ENCODE measurements at places on chromosomes 3 and 15. TPM values are rescaled to one million over a fixed set of nuclear protein-coding genes. Genes with fewer than 3 reads are reported as not detected.

DNA sequence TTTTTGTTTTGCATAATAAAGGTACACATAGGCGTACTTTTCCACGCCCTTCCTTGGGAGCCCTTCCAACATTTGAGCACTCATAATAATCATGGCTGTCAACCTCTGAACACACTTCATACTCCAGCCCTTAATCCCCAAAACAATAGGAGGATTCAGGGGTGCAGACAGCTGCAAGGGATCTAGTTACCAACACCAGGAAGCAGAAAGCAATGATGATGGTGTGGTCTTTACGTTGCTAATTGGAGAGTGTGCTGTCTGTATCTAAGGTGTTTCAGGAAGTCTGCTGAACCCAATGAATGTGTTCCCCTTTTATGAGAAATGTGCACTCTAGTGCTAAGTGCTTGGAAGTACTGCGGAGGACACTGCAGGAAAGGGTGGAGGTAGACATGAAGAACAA is 60.3 kb upstream of the PDZRN3 start:
- no peak overlapping the region for H3K4me3 ChIP-seq
- no peak overlapping the region for H3K27ac ChIP-seq
- H3K36me3 ChIP-seq = no peaks in the 10 kb centered on the region
- no peak for DNase-seq
- no peaks in the 10 kb centered on the region for H3K27me3 ChIP-seq

- DNase-seq = no peak
- peaks cover 23% of the 10 kb centered on the region for H3K36me3 ChIP-seq
- no peak overlapping the region for H3K27ac ChIP-seq
These were observed 2.4 kb downstream of the PLXNA1 start for GRCh38 chr3:126985132-126985985.

DNA sequence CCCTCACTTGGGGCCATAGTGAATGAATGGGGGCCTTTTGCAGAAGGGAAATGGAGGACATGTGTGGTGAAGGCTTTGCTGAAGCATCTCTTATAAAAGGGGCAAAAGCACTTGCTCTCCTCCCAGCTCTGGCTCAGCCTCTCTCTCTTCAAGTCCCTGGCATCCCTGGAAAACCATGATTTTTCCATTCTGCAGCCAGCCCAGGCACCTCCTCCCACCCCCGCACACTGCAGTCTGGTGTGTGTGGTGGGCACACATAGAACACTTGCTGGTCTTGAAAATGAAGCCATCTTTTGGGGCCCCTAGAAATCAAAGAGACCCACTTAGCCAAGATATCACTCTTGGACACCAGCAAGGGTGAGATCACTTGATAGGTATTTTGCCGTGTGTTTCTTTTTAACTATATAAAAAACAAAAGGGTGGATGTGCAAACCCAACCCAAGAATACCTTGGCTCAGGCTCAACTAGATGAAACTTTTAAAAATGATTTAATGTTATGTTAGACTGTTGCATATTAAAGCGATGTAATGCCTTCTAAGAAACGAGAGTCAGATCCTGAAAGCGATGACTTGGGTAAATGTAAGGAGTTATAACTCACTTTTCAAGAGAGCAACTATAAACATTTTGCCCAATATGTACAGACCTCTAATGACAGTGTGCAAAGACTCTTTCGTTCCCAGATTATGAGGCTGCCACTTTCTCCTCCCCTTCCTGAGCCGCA is 16.4 kb upstream of the ALDH1A3 start:
- H3K4me1 ChIP-seq = peaks cover 13% of the 10 kb centered on the region
- H3K4me3 ChIP-seq = no peak overlapping the region

Gene ATXN7
- 33.7 TPM for total RNA-seq

- DNase-seq = no peak
- H3K4me3 ChIP-seq = no peak overlapping the region
- H3K4me1 ChIP-seq = peaks cover 23% of the 10 kb centered on the region
These were observed 36.3 kb downstream of the CCNL1 start for GRCh38 chr3:157123621-157124020.

Gene SCAANT1
- total RNA-seq = not detected

Gene ITIH4
- total RNA-seq = 7.6 TPM

- H3K36me3 ChIP-seq = no peaks in the 10 kb centered on the region
- peaks cover 35% of the 10 kb centered on the region for H3K27me3 ChIP-seq
- no peaks in the 10 kb centered on the region for H3K4me1 ChIP-seq
- no peak overlapping the region for H3K27ac ChIP-seq
These were observed 556 bp downstream of the PEX5L start for GRCh38 chr3:180036092-180036670.

Gene RBP2
- total RNA-seq = not detected

Gene MKRN2OS
- total RNA-seq = not detected

DNA sequence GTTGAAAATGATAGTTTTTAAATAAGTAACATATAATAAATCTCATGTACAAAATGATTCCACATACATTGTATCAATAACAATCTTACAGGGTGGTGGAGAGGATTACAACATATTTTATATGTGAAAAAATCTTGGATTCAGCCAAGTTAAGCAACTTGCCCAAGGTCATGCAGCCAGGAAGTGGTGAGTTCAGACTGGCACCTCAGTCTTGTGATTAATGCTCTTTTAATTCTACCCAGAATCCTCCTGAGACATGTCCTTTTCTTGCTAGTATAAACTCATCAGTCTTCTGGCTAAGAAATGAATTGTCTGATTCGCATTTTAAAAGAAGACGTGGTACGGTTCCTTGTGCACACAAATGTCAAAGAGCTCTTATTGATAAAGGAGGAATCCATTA is 4.5 kb upstream of the MYRIP start:
- H3K4me3 ChIP-seq = no peak overlapping the region
- H3K36me3 ChIP-seq = no peaks in the 10 kb centered on the region
- H3K4me1 ChIP-seq = no peaks in the 10 kb centered on the region
- H3K27me3 ChIP-seq = peaks cover 8% of the 10 kb centered on the region
- DNase-seq = no peak

GRCh38 chr15:42494998-42495360 is 455 bp upstream of the SNAP23 start:
- H3K4me1 ChIP-seq = peaks cover 60% of the 10 kb centered on the region
- H3K27me3 ChIP-seq = no peaks in the 10 kb centered on the region
- peak overlapping the region; percentile 94 for H3K27ac ChIP-seq
- H3K36me3 ChIP-seq = no peaks in the 10 kb centered on the region

Gene PLA2G4D
- not detected for total RNA-seq

DNA sequence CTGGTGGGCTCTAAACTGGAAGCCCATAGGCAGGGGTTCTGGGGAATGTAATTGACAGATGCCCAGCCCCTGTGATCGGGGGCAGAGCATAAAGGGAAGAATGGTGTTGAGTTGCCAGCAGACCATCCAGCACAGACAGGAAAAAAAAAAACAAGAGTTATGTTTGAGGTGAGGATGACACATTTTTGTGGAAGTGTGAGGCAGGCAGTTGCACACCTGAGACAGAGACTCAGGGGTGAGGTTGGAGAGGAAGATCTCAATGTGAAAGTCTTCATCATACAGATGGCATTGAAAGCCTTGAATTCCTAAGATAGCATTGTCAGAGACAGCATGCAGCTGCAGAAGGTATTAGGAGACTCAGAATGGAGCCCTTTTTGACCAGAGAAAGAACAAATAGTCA is 18.6 kb upstream of the ST8SIA2 start:
- no peaks in the 10 kb centered on the region for H3K4me1 ChIP-seq
- no peaks in the 10 kb centered on the region for H3K36me3 ChIP-seq
- no peak overlapping the region for H3K4me3 ChIP-seq

GRCh38 chr3:31142543-31142942 is 248.1 kb upstream of the GADL1 start:
- H3K4me1 ChIP-seq = no peaks in the 10 kb centered on the region
- DNase-seq = no peak
- H3K36me3 ChIP-seq = no peaks in the 10 kb centered on the region
- H3K4me3 ChIP-seq = no peak overlapping the region
- no peak overlapping the region for H3K27ac ChIP-seq
- H3K27me3 ChIP-seq = no peaks in the 10 kb centered on the region

- H3K4me3 ChIP-seq = no peak overlapping the region
- no peaks in the 10 kb centered on the region for H3K4me1 ChIP-seq
- H3K27ac ChIP-seq = no peak overlapping the region
- DNase-seq = no peak
These were observed 9.8 kb downstream of the HOMER2 start for GRCh38 chr15:82942691-82943090.

GRCh38 chr3:159765030-159765859 is 223.4 kb upstream of the IL12A start:
- H3K36me3 ChIP-seq = no peaks in the 10 kb centered on the region
- peaks cover 10% of the 10 kb centered on the region for H3K4me1 ChIP-seq
- H3K27me3 ChIP-seq = no peaks in the 10 kb centered on the region
- peak overlapping the region; percentile 85 for H3K4me3 ChIP-seq
- H3K27ac ChIP-seq = peak overlapping the region; percentile 72

- peaks cover 22% of the 10 kb centered on the region for H3K4me1 ChIP-seq
- H3K36me3 ChIP-seq = no peaks in the 10 kb centered on the region
- DNase-seq = peak; percentile 46
- no peaks in the 10 kb centered on the region for H3K27me3 ChIP-seq
- no peak overlapping the region for H3K27ac ChIP-seq
These were observed 30.6 kb downstream of the SLC28A1 start for GRCh38 chr15:84914909-84915605.

GRCh38 chr3:37577697-37578096 is 284.0 kb upstream of the CTDSPL start:
- peaks cover 4% of the 10 kb centered on the region for H3K4me1 ChIP-seq
- no peaks in the 10 kb centered on the region for H3K27me3 ChIP-seq

- no peaks in the 10 kb centered on the region for H3K36me3 ChIP-seq
- no peak for DNase-seq
- H3K27ac ChIP-seq = no peak overlapping the region
- H3K4me1 ChIP-seq = no peaks in the 10 kb centered on the region
These were observed 70.5 kb upstream of the SLC4A7 start for GRCh38 chr3:27554706-27555105.

- DNase-seq = peak; percentile 19
- no peaks in the 10 kb centered on the region for H3K4me1 ChIP-seq
- no peak within 1 kb of the TSS for H3K27ac ChIP-seq
These were observed at the start of gene SPESP1 for GRCh38 chr15:68930268-68931022. Gene SPESP1 (plus strand): TSS chr15:68930525. CDS start chr15:68930654, 129 bp downstream.

DNA sequence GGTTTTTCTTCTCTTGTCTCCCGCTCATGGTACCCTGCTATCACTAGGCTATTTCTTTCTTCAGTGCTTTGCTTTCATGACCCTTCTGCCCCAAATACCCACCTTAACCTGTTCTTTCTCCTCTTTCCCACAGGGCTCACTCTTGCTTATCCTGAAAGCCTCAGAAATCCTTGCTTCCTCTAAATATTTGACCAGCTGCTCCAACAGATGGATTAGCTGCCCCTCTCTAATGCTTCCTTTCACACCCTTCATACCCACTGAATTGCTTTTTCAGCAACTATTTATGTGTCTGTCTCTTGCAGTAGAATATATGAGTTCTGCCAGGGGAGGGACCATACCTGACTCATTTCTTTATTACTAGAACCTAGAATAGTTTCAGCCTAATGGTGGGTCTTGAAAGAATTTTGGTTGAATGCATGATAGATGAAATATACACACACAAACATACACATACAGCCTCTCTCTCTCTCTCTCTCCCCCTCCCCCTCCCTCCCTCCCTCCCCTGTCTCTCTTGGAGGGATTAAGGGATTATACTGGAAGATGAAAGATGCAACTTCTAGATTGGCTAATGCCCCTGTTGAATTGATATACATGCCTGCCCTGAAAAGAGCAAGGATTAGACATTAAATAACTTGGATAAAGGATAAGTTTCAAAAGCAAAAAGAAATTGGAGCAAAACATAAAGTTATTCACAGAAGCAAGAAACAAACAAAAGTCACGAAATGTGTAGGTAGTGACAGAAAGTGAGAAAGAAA is 95.0 kb upstream of the GADL1 start:
- H3K27me3 ChIP-seq = no peaks in the 10 kb centered on the region
- no peak for DNase-seq
- no peak overlapping the region for H3K4me3 ChIP-seq
- H3K4me1 ChIP-seq = no peaks in the 10 kb centered on the region
- H3K36me3 ChIP-seq = no peaks in the 10 kb centered on the region

DNA sequence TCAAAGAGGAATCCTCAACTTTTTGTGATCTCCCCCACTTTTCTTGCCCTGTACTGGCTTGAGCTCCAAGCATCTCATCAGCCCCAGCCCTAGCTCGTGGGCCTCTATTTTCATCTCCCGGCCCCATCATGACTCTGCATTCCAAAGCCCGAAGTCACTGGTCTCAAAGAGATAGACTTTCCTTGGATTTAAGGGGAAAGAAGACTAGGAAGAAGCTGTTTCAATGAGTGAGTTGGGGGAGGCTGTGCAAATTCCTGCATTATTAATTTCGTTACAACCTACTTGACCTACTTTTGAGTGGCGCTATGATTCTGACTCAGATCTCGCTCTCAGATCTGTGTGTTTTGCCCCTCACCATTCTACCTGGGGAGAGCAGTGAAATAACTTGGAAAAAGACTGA is 266.6 kb upstream of the TBL1XR1 start:
- DNase-seq = no peak
- no peaks in the 10 kb centered on the region for H3K36me3 ChIP-seq
- H3K4me3 ChIP-seq = no peak overlapping the region
- H3K27ac ChIP-seq = no peak overlapping the region
- no peaks in the 10 kb centered on the region for H3K4me1 ChIP-seq

- peak; percentile 6 for DNase-seq
- H3K36me3 ChIP-seq = no peaks in the 10 kb centered on the region
- H3K27me3 ChIP-seq = peaks cover 13% of the 10 kb centered on the region
These were observed 3.6 kb downstream of the PRSS50 start for GRCh38 chr3:46713898-46714552.

- no peaks in the 10 kb centered on the region for H3K36me3 ChIP-seq
- no peak for DNase-seq
- no peaks in the 10 kb centered on the region for H3K4me1 ChIP-seq
- H3K4me3 ChIP-seq = no peak overlapping the region
- H3K27ac ChIP-seq = no peak overlapping the region
These were observed 182.9 kb downstream of the IL5RA start for GRCh38 chr3:2927259-2927658.

DNA sequence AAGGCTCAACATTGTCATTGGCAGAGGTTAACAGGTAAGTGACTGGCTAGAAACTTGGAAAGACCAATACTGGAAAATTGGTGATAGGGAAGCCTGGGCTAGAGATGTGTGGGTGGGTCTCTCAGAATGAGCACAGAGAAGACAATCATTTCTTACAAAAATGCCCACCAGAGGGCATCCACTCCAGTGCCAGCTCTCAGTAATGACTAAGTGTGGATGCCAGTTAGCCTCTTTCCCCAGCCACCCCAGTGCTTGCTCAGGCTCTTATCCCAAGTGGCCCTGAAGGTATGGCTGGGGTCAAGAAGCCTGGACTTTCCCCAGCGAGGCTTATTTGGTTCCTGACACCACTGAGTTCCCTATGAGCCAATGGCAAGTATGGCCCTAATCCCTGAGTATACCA is 115.9 kb upstream of the ST8SIA2 start:
- H3K27ac ChIP-seq = no peak overlapping the region
- no peaks in the 10 kb centered on the region for H3K4me1 ChIP-seq
- no peaks in the 10 kb centered on the region for H3K36me3 ChIP-seq
- H3K4me3 ChIP-seq = no peak overlapping the region
- no peaks in the 10 kb centered on the region for H3K27me3 ChIP-seq

DNA sequence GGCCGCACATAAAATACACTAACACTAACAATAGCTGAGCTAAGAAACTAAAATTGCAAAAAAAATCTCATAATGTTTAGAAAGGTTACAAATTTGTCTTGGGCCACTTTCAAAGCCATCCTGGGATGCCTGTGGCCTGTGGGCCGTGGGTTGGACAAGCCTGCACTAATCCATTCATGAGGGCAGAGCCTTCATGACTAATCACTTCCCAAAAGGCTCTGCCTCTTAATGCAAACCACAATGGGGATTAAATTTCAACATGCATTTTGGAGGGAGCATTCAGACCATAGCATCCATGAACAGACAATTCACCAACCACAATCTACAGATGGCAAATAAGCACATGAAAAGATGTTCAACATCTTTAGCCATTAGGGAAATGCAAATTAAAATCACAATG is 128.2 kb downstream of the SUCLG2 start:
- H3K4me3 ChIP-seq = no peak overlapping the region
- no peak for DNase-seq
- no peaks in the 10 kb centered on the region for H3K4me1 ChIP-seq
- no peaks in the 10 kb centered on the region for H3K27me3 ChIP-seq

All from tibial nerve (tissue), 4 donors.